Smooth muscle cell of the brain vasculature (primary cell): ENCODE measurements at places on chromosomes 1 and 21.

DNA sequence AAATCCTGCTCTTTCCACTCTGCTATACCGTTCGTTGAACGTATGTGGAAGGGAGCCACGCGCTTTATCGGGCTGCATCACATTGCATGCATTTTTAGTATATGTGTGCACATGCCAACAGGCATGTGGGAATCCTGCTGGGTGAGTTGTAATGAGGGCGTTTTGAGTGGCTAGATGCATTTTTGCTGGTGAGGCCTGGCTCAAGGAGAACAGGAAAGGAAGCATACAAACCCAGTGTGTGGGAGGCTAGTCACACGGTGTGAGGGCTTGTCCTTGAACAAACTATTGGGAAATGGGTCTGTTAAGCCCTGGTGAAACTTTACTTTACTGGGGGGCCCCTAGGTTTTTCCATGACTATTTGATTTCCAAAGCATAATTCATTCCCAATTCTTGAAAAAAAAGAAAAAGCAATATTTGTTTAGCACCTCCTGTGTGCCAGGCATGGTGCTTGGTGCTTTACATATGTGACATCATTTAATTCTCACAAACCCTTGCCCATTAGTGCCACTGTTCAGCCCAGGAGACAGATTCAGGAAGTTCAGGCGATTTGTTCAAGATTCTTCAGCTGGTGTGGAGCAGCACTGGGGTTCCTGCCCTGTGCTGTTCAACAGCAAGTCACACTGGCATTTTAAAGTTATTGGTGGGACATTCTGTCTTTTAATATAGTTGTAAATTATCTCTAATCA, 25.6 kb upstream of the JUN start:
- no peak for DNase-seq

- no peak for DNase-seq
These were observed 10.0 kb downstream of the TTF2 start for GRCh38 chr1:117070124-117070523.

GRCh38 chr1:119220991-119221390, 80.5 kb upstream of the WARS2 start:
- DNase-seq, result no peak

GRCh38 chr1:234608911-234609690, 877 bp downstream of the IRF2BP2 start:
- DNase-seq, result no peak

DNA sequence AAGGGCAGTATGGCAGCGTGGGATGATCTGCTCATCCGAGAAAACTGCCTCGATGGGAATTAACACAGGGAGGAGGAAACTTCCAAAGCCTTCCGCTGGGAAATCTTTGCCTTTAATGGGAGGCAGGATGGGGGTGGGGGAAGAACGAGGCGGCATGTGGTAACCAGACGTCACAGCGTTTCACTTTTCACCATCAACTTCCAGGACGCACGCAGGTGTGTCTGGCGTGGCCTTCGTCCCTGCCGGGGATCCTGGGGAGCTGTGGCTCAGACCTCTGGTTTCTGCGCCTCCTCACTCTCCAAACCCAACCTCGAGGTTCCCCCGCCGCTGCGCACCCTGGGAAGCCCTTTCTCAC, 282 bp downstream of the RSPH1 start:
- no peak for DNase-seq

DNA sequence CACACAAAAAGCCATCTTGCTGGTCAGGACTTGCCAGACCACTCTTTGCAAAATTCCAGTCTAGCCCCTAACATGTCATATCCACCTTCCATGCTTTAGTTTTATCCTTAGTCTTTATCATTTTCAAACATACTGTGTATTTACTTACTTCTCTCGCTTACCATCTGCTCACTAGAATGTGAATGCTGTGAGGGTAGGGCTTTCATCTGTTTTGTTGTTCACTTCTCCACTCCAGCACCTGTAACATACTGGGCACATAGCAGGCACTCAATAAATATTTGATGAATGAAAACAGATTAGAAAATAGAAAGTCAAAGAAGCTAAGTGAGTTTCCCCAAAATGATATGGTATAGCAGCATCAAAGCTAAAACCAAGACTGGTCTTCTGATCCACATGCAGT, 79.9 kb downstream of the OLFML2B start:
- no peak for DNase-seq

GRCh38 chr1:164240081-164240480, 318.9 kb upstream of the PBX1 start:
- no peak for DNase-seq

GRCh38 chr1:29962831-29963247, 726.5 kb downstream of the PTPRU start:
- DNase-seq, result no peak

GRCh38 chr1:229101011-229101871, 169.7 kb upstream of the RAB4A start:
- no peak for DNase-seq

- DNase-seq, result no peak
These were observed 63.4 kb upstream of the NEK2 start for GRCh38 chr1:211738691-211739301.

DNA sequence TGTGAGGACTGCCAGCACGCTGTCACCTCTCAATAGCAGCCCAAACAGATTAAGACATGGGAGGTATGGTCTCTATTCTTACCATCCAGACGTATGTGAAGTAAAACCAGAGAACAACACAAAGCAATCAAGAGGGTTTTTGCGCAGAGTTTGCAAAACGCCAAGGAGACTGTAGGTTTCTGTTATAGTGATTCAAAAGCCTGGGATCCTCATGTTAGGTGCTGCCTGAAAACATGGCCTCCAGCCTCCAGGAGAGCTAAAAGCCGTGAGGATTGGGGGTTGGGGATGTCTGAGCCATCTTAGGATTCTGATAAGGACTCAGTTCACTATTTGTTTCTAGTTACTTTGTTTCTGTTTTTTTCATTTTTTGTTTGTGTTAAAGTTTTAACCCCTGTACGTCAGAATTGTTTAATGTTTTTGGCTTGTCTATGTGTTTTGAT, 4.2 kb upstream of the CCT8 start:
- no peak for DNase-seq
